ENCODE measurements at places on chromosomes 2 and 18.

DNA sequence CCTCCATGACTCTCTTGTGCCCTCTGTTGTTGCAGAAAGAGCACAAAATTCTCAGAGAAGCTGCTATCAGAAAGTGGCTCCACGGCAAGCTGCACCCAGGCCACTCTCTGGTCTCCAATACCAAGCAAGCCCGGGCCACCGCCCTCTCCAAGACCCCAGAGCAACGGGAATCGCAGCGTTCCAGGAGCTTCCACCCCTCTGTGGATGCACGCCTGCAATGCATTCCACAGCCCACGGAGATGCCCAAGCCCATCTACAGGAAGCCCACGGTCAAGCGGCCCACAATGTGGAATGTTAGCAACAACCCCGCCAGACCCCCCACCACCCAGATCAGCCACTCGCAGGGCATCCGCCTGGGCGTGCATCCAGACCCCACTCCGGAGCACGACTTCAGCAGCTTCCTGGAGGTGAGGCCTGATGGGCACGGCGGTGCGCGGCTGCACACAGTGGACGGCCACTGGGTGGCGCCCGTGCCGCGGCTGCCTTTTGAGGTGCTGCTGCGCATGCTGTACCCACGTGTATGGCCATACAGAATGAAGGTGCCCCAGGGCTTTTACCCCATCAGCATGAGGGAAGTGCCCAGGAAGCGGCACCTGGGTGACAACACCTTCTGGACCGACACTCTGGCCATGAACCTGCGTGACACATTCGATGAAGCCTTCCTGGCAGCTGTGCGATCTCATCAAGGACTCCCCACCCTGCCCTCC lies 6.3 kb downstream of the ANKRD53 start:
- peak; percentile 77 for DNase-seq

DNA sequence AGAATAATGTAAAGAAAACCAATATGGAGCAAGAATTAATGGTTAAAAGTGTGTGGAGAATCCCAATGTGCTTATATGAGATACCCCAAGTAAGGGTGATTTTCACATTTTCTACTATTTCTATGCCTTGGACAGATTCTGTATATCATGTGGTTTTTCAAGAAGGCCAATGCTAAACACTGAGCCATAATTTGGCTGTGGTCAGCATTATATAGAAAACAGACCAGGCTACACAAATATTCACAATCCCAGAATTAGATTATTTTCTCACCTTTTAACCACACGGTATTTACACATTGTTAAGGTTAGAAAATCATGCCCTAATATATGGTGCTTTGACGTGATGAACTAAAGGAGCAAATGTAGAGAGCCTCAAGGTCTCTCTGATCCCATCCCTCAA lies 277.4 kb upstream of the LRATD1 start:
- DNase-seq = no peak

GRCh38 chr18:79387615-79388014 lies 8.1 kb upstream of the NFATC1 start:
- DNase-seq = no peak

DNA sequence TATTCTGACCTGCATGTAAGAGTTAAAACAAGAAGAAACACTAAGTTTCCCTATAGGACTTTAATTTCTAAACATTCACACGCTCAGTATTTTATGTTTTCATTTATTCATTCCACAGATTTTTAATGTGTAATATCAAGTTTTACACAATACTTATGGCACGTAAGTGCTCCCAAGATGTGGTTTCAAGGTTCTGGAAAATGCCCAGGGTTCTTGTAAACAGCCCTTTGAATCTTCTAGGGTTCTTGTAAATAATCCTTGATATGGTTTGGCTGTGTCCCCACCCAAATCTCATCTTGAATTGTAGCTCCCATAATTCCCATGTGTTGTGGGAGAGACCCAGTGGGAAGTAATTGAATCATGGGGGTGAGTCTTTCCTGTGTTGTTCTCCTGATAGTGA lies 383.0 kb downstream of the TXNL1 start:
- DNase-seq = no peak

GRCh38 chr2:56288838-56289580 lies 105.2 kb downstream of the CCDC85A start:
- no peak for DNase-seq

- no peak for DNase-seq
These were observed 6.4 kb upstream of the XDH start for GRCh38 chr2:31420936-31421335.

- DNase-seq = no peak
These were observed 166.6 kb downstream of the ACTR3 start for GRCh38 chr2:114056294-114057143.

DNA sequence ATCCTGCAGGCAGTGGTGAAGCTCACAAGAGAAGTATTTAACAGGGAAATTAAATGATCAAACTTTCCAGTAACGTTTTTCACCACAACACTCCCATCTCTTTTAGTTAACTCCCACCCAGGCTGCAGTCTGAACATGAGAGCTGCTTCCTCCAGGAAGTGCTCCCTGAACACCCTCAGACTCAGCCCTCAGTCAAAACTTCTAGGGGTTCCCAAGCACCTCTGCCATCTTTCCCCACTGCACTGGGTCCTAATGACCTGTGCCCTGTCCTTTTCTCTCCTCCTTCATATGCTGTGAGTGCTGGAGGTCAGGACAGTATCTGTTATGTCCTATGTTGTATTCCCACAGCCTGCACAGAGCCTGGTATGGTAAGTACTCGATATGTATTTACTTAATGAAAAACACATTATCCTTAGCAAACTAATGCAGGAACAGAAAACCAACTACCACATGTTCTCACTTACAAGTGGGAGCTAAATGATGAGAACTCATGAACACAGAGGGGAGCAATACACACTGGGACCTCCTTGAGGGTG lies 49.2 kb upstream of the ASPRV1 start:
- DNase-seq = no peak

- peak; percentile 35 for DNase-seq
These were observed 150.0 kb upstream of the ALKAL2 start for GRCh38 chr2:437756-438393.

DNA sequence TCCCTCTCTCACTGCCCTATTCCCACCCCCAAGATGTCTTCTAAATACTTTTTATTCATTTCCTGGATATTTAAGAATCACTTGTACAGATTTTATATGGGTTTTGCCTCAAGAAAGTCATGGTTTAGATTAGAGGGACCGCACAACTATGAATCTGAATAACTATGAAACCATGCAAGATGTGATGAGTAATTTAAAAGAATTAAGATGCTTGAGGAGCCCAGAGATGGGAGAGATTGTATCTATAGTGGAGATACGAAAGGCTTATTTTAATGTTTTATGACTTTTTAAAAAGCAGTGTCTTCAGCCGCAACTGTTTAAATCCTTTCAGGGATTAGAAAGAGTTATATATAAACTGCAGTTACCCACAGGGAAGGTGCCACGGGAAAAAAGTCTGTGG lies 324.1 kb downstream of the LPIN1 start:
- no peak for DNase-seq

DNA sequence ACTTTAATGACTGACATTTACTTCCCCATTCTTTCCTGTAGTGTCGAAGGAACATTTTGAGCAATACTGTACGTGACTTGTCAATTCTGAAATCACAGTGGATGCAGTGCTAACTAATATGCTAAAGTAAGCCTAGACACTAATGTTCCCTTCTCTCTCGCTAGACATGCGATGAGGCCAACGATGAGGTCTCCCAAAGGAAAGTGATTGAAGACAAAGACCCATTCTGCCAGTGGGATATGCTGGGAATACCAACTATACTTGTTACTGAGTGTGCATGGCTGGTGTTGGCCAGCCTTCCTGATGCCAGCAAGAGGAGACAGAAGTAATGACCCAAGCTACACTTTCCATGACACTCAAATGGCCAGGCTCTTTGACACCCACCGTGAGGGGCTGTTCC lies 2.5 kb upstream of the SERPINE2 start:
- no peak for DNase-seq

DNA sequence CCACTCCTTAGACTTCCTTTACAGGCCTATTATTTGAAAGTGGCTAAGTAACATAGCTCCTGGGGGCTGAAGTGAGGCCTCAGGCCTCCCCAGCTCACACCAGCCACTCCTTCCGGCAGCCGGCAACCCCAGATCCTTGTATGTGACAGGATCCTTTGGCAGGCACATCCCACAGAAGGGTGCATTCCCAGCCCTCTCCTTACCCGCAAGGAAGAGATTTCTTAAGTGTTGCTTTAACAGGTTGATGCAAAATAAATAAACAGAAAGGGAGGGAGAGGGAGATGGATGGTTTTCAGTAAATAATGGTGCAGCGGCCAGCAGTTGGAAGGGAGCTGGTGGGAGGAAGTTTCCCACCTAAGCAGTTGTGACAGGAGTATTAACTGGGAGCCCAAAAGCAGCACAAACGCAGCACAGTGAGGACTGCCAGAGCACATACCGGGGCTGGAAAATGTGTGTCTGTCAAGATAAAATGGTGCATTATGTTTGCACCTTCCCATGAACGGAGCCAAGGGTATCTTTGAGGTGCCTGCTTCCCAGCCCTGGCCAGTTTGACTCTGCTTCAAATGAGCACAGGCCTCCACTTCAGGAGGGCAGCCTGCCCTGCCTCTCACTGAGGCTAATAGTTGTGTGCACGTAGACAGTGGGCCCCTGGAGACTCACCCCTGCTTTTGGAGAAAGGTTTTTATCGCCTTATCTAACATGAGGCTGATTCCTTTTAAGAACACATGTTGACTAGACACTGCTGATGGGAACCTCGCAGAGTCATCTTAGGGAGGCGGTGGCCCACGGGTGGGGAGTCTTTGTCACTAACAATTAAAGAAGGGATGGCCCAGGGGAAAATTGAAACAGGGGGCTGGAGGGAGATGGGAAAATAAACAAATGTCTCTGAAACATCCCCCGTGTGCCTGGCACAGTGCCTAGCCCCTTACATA lies 32.8 kb downstream of the NRP2 start:
- no peak for DNase-seq

- DNase-seq = no peak
These were observed 242.4 kb upstream of the TANK start for GRCh38 chr2:160917850-160918249.

DNA sequence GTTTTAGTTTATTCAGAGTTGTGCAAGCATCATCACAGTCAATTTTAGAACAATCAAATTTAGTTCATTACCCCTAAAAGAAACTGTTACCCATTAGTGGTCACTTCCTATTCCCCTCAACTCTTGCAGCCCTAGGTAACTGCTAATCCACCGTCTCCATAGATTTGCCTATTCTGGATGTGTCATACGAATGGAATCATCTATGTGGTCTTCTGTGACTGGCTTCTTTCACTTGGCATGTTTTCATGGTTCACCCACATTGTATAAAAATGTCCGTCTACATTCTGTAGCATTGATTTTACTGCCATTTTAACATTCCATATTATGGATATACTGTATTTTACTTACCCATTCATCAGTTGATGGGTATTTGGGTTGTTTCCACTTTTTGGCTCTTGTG lies 5.3 kb upstream of the CEP68 start:
- no peak for DNase-seq
